ENCODE measurements at places on chromosomes 2 and 18.

GRCh38 chr2:222734703-222735014 is 63.2 kb downstream of the MOGAT1 start:
- H3K27ac ChIP-seq, result peak overlapping the region; percentile 85
- H3K4me3 ChIP-seq, result no peak overlapping the region
- no peaks in the 10 kb centered on the region for H3K27me3 ChIP-seq
- no peaks in the 10 kb centered on the region for H3K36me3 ChIP-seq
- no peak for DNase-seq

GRCh38 chr2:203045867-203046266 is 31.2 kb downstream of the NBEAL1 start:
- H3K4me3 ChIP-seq, result no peak overlapping the region
- no peaks in the 10 kb centered on the region for H3K27me3 ChIP-seq
- no peaks in the 10 kb centered on the region for H3K4me1 ChIP-seq
- DNase-seq, result no peak
- no peak overlapping the region for H3K27ac ChIP-seq
- no peaks in the 10 kb centered on the region for H3K36me3 ChIP-seq

GRCh38 chr2:102736110-102736409 is 25.8 kb upstream of the TMEM182 start:
- DNase-seq, result no peak
- no peaks in the 10 kb centered on the region for H3K36me3 ChIP-seq
- no peaks in the 10 kb centered on the region for H3K27me3 ChIP-seq
- H3K27ac ChIP-seq, result peak overlapping the region; percentile 89
- H3K4me3 ChIP-seq, result peak overlapping the region; percentile 94
- no peaks in the 10 kb centered on the region for H3K4me1 ChIP-seq

DNA sequence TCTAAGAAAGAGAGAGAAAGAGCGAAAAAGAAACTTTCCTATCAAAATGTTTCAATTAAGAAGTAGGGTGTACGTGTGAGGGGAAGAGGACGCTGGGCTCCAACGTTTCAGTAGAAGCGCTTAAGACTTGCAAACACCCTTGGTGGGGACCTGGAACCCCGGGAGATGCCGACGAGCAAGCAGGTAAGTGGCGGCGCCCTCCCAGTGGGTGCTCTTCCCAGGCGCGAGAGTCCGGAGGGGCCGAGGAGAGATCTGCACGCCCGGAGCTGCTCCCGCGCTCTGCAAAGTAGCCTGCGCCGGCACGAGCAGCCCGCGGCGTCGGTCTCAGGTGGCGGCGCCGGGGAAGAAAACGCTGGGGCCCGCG is 678 bp upstream of the OTX1 start:
- no peaks in the 10 kb centered on the region for H3K36me3 ChIP-seq
- peaks cover 9% of the 10 kb centered on the region for H3K4me1 ChIP-seq
- H3K27ac ChIP-seq, result peak overlapping the region; percentile 33

- no peaks in the 10 kb centered on the region for H3K27me3 ChIP-seq
- no peaks in the 10 kb centered on the region for H3K4me1 ChIP-seq
- DNase-seq, result no peak
- no peak overlapping the region for H3K27ac ChIP-seq
- H3K36me3 ChIP-seq, result no peaks in the 10 kb centered on the region
Measured at GRCh38 chr2:45253151-45253550, 243.9 kb upstream of the SIX2 start.

GRCh38 chr2:54512663-54513362 is 56.7 kb downstream of the SPTBN1 start:
- no peaks in the 10 kb centered on the region for H3K4me1 ChIP-seq
- DNase-seq, result no peak
- H3K27ac ChIP-seq, result no peak overlapping the region
- H3K36me3 ChIP-seq, result no peaks in the 10 kb centered on the region
- H3K4me3 ChIP-seq, result no peak overlapping the region

- H3K27ac ChIP-seq, result no peak overlapping the region
- H3K4me3 ChIP-seq, result no peak overlapping the region
- no peaks in the 10 kb centered on the region for H3K27me3 ChIP-seq
- H3K36me3 ChIP-seq, result no peaks in the 10 kb centered on the region
- no peaks in the 10 kb centered on the region for H3K4me1 ChIP-seq
Measured at GRCh38 chr2:100494712-100495111, 24.4 kb downstream of the NMS start.

GRCh38 chr18:58562146-58562998 is 66.5 kb downstream of the ALPK2 start:
- H3K4me1 ChIP-seq, result no peaks in the 10 kb centered on the region
- H3K27me3 ChIP-seq, result no peaks in the 10 kb centered on the region
- no peak overlapping the region for H3K4me3 ChIP-seq
- DNase-seq, result no peak
- no peaks in the 10 kb centered on the region for H3K36me3 ChIP-seq

- H3K27ac ChIP-seq, result peak overlapping the region; percentile 19
- no peaks in the 10 kb centered on the region for H3K27me3 ChIP-seq
- H3K4me3 ChIP-seq, result no peak overlapping the region
Measured at GRCh38 chr2:238571661-238572372, 145.1 kb downstream of the ASB1 start.

DNA sequence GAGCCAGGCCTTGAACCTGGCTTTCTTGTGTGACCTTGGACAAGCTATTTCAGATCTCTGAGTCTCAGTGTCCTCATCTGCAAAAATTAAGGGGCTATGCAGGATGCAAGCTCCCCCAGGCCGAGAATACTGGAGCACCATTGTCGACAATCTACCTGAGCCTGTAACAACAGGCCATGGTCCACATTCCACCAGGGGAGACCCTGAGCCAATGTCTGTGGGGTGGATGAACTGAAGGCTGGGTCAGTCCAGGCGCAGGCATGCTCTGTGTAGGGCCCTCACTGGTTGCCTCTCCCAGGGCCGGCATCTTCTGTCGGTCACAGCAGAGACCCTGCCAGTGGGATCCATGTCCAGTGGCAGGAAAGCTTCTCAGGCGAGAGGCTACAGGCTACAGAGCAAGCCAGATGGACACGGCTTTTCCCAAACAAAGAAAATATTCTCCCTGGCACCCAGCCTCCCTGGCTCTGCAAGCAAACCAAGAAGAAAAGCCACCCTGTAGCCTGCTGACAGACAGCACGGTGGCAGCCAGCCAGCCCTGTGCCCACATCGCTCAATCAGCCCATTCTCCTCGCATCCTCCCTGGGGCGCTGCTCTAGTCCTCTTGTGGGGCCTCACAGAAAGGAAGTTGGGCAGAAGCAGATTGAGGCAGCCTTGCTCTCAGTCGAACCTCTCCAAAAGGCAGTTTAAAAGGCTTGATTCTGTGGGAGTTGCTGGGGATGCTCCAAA is 48.7 kb upstream of the FZD7 start:
- peaks cover 10% of the 10 kb centered on the region for H3K4me1 ChIP-seq
- DNase-seq, result peak; percentile 73
- no peaks in the 10 kb centered on the region for H3K36me3 ChIP-seq
- peak overlapping the region; percentile 83 for H3K27ac ChIP-seq
- H3K4me3 ChIP-seq, result no peak overlapping the region
- H3K27me3 ChIP-seq, result no peaks in the 10 kb centered on the region

DNA sequence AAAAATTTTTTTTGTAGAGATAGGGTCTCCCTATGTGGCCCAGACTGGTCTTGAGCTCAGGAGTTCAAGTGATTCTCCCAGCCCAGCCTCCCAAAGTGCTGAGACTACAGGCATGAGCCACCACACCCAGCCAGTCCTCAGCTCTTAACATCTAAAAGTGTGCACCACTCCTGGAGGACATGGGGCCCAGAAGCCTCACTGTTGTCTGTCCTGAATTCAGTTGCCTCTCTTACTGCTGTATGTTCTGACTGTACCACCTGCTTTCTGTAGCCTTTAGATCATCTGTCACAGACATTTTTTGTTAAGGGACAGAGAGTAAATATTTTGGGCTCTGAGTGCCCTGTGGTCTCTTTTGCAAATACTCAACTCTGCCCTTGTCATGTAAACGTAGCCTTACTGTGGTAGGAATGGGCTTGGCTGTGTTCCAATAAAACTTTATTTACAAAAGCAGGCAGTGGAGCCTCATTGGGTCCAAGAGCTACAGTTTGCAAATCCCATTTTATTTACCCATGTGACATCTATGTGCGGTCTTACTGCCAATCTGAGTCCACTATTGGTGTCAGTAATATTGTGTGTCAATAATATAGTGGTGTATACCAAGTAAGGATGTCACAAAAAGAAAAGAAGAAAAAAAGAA is 38.1 kb downstream of the TMEM37 start:
- DNase-seq, result no peak
- no peaks in the 10 kb centered on the region for H3K36me3 ChIP-seq
- no peak overlapping the region for H3K4me3 ChIP-seq
- no peaks in the 10 kb centered on the region for H3K4me1 ChIP-seq
- H3K27ac ChIP-seq, result no peak overlapping the region

GRCh38 chr2:120825370-120826259 is 89.9 kb downstream of the GLI2 start:
- DNase-seq, result no peak
- H3K27ac ChIP-seq, result no peak overlapping the region
- H3K27me3 ChIP-seq, result no peaks in the 10 kb centered on the region
- no peaks in the 10 kb centered on the region for H3K4me1 ChIP-seq

GRCh38 chr18:46140173-46140572 is 36.0 kb downstream of the HAUS1 start:
- no peaks in the 10 kb centered on the region for H3K4me1 ChIP-seq
- H3K27ac ChIP-seq, result no peak overlapping the region
- no peak for DNase-seq
- no peak overlapping the region for H3K4me3 ChIP-seq
- H3K27me3 ChIP-seq, result no peaks in the 10 kb centered on the region
- no peaks in the 10 kb centered on the region for H3K36me3 ChIP-seq

- no peaks in the 10 kb centered on the region for H3K36me3 ChIP-seq
- no peak for DNase-seq
- H3K27me3 ChIP-seq, result no peaks in the 10 kb centered on the region
Measured at GRCh38 chr2:1988049-1988448, 243.7 kb upstream of the PXDN start.

DNA sequence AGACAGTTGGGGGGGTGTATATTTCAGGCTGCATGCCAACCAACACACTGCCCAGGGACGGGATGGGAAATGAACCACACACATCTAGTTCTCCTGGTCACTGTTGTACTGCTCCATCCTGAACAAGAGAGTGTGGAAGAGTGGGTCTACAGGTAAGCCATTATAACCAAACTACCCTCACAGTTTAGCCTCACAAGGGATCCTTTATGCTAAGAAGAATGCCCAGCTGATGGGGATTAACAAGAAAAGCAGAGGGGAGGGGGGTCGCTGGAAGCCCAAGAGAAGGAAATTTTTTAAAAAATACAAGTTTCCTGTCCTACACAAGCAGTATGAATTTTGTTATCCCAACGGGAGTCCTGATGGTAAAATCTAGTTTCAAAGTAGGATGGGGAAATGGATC is 16.1 kb downstream of the SPRED2 start:
- no peak for DNase-seq
- H3K4me3 ChIP-seq, result no peak overlapping the region
- H3K27me3 ChIP-seq, result no peaks in the 10 kb centered on the region
- peaks cover 4% of the 10 kb centered on the region for H3K4me1 ChIP-seq
- no peak overlapping the region for H3K27ac ChIP-seq

GRCh38 chr2:187994464-187995331 is 297.0 kb upstream of the GULP1 start:
- no peaks in the 10 kb centered on the region for H3K27me3 ChIP-seq
- H3K36me3 ChIP-seq, result no peaks in the 10 kb centered on the region
- no peaks in the 10 kb centered on the region for H3K4me1 ChIP-seq
- DNase-seq, result no peak

GRCh38 chr2:3465328-3465727 is 54.0 kb downstream of the ADI1 start:
- H3K36me3 ChIP-seq, result no peaks in the 10 kb centered on the region
- H3K27me3 ChIP-seq, result no peaks in the 10 kb centered on the region
- no peak overlapping the region for H3K4me3 ChIP-seq
- DNase-seq, result peak; percentile 40

DNA sequence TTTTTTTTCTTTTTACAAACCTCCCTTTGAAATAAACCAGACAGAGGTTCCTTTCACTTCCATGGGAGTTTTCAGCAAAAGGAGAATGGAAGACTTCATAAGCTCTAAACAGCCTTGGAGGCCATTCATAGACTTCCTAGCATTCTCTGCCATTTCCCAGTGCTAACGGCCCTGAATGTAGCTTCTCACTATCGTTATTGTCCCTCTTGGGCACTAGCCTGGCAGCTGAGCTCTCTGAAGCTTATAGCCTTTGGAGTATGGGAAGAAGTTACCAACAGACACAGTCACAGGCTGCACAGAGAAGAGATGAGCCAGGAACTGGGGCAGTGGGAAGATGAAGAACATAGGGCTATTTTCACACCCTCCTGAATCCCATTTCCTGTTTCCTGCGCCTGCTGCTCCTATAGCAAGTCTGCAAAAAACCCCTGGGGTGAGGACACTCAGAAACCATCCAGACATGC is 29.1 kb upstream of the EPC2 start:
- no peak overlapping the region for H3K4me3 ChIP-seq
- H3K36me3 ChIP-seq, result no peaks in the 10 kb centered on the region
- H3K27ac ChIP-seq, result no peak overlapping the region
- DNase-seq, result no peak

GRCh38 chr18:48784656-48785055 is 166.1 kb downstream of the SMAD7 start:
- no peaks in the 10 kb centered on the region for H3K27me3 ChIP-seq
- peaks cover 10% of the 10 kb centered on the region for H3K4me1 ChIP-seq
- H3K4me3 ChIP-seq, result no peak overlapping the region
- no peak for DNase-seq

DNA sequence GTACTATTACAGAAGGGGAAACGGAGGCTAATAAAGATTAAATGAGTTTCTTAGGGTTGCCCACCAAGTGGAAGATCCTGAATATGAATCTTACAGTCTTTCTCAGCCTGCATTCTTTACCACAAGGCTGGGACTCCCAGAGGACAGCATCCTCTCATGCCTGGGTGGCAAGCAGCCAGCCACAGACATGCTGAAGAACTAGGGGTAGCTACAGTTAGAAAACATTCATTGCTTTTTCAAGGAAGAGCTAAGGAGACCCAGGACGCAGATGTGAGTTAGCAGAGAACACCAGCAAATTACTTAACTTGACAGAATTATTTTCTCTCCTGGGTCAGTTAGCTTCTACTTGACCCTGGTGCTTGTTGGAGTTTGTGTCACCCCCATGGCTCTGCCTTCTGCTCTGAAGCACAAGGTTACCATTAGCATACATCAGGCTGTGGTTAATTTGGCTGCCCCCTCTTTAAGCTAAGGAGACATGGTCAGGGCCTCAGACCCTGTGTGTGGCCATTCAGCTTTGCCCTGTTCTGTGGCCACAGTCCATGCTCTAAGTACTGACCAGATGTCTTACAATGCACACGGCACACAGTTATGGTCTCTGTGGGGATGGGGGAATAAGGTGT is 132.3 kb upstream of the TNP1 start:
- H3K27me3 ChIP-seq, result no peaks in the 10 kb centered on the region
- H3K27ac ChIP-seq, result peak overlapping the region; percentile 2
- no peaks in the 10 kb centered on the region for H3K4me1 ChIP-seq
- no peak for DNase-seq

- no peak for DNase-seq
- H3K4me3 ChIP-seq, result no peak overlapping the region
- H3K36me3 ChIP-seq, result no peaks in the 10 kb centered on the region
- no peaks in the 10 kb centered on the region for H3K4me1 ChIP-seq
- no peak overlapping the region for H3K27ac ChIP-seq
Measured at GRCh38 chr2:98269274-98269673, 77.0 kb upstream of the CNGA3 start.

- DNase-seq, result no peak
- H3K36me3 ChIP-seq, result no peaks in the 10 kb centered on the region
- no peaks in the 10 kb centered on the region for H3K4me1 ChIP-seq
- no peaks in the 10 kb centered on the region for H3K27me3 ChIP-seq
- H3K27ac ChIP-seq, result no peak overlapping the region
Measured at GRCh38 chr2:174544156-174544555, 53.4 kb downstream of the WIPF1 start.

All from breast epithelium (tissue), 4 donors.